GM12891 (cell line): ENCODE measurements at places on chromosomes 3 and 15.

DNA sequence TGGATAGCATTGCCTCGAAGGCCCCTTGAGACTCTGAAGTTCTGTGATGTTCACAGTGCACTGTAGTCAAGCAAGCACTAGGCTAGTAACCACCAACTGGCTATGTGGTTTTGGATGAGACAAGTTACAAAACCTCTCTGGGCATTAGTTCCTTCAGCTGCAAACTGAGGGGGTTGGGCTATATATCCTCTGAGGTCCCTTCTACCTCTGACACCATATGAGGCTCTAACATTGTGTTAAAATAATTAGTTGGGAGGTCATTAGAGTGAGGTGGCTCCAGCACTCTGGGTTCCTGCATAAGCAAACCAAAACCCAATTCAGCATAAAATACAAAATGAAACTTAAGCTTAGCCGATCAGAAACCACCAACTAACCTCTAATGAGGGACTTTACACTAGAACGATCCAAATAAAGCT is 209.5 kb upstream of the LRRN1 start:
- DNase-seq: peak; percentile 6

- no peak for DNase-seq
Measured at GRCh38 chr15:42667855-42668254, 69.1 kb downstream of the CDAN1 start.

DNA sequence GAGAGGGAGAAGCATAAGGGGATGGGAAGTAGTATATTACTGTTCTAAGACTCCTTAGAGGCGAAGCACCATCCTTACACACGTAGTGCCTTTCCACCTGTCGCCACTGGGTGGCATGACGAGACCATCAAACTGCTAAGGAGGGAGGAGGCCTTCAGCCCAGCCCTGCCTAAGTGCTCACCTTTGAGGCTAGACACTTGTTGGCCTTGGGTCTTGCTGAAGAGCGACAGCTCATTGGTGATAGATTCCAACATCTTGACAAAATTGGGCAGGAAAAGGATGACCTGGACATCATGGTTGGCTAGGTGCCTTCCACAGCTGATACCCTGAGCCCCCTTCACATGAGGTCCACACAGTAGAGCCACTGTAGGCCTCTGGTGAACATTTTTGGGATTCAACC is 19.6 kb downstream of the CLK3 start:
- peak; percentile 56 for DNase-seq

DNA sequence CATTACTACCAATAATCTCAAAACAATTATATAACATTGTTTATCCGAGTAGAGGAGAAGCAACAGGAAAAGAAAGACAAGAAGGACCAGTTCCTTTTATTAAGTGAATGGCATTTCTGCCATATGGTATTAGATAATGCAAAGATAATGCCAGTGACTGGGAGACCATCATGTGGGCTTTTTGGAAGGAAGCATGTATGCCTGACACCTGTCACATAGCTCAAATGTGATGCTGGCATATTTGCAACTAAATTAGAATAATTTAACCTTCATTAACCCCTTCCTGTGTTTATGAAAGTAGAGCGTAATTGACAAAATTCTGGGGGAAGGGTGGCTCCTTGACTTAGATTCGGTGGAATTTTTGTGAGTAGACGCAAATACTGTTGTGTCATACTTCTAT is 733.0 kb downstream of the TUSC7 start:
- no peak for DNase-seq

GRCh38 chr3:43410592-43410991 is 124.3 kb downstream of the SNRK start:
- no peak for DNase-seq

GRCh38 chr3:41716471-41716870 is 245.4 kb downstream of the ULK4 start:
- no peak for DNase-seq

GRCh38 chr3:45179163-45179562 is 33.0 kb upstream of the CDCP1 start:
- DNase-seq: no peak

DNA sequence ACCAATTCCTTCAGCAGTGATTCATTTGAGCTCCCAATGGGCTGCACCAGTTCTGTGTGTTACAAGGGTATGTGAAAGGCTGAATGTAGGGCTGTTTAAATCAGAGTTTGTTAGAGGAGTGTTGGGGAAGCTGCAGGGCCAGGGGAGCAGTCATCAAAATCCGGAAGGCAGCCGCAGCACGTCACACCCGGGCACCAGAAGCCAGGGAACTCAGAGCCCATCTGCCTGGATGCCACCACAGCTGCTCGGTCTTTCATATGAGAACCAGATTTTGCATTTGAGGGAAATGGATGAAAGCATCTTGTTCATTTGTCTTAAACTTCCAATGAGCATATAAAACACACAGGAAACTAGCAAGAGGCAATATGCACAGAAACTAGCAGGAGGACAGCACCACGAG is 24.2 kb upstream of the NEO1 start:
- DNase-seq: no peak

GRCh38 chr3:125250973-125251372 is 38.4 kb upstream of the SLC12A8 start:
- no peak for DNase-seq

DNA sequence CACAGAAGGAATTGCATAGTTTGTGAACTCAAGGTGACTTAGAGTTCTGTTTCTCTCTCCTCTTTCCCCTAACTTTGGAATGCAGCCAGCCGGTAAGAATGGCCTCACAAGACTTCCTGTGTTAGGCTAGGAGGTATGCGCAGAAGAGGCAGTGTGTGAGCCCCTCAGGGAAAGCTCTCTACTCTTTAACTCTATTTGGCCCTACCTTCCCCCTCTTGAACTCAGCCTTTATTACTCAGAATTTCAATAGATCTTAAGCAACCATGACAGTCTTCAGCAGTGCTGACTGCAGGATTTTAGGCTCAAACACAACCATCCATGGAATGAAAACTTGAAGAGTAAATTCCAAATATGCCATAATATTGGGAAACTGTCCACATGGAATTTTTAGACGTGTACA is 209.5 kb downstream of the DTWD1 start:
- no peak for DNase-seq

DNA sequence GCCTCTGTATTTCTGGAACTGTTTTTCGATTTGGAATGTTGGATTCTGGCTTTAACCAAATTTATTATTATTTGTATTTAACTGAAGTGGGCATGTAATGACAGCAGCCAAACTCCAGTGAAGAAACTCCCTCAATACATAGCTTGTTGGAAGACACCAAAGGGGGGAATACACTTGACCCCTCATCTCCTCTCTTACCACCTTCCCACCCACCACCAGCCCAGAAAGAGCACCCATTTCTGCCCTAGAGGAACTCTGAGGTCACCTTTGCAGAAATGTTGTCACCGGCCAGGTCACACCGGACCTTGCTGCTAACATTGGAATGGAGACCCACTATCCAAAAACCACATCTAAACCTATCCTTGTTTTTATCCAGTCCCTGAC is 58.6 kb upstream of the CA12 start:
- no peak for DNase-seq

DNA sequence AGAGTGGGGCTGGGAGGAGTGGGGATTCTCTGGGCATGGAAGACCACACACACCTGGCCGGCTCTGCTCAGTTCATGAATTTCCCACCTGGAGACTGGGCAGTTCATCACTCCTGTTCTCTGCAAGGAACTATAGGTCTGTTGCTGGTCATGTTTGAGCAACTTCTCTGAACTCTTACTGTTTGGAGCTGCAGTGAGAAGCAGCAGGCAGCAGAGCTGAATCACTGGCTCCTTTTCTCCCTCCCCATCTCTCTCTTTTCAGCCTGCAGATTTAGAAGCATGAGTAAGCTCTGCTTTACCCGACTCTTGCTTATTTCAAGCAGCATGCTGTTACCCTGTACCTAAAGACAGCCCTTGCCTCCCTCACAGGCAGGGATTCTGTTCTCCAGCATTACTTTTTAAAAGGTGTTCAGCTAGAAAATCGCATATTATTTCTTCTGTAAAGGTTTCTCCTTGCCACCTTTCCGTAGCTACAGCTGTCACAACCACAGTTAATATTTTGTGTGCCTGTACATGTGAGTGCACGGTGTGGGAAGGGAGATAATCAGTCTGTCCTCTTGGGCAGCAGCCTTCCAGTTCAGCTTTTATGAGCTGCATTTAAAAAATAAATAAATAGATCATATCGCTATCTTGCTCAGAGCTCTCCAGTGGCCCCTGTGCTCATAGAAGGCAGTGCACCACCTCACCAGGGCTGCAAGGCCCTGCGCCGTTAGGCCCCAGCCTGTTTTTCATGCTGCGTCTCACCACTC is 131.6 kb downstream of the CHCHD6 start:
- no peak for DNase-seq

GRCh38 chr3:79211586-79212359 is 556.0 kb downstream of the ROBO1 start:
- DNase-seq: no peak
